Forelimb muscle (tissue), 1 donor: ENCODE measurements at places on chromosomes 16 and 17. TPM values are rescaled to one million over a fixed set of nuclear protein-coding genes. Genes with fewer than 3 reads are reported as not detected.

SLC35B1 gene
- polyA plus RNA-seq: 53.1 TPM

- no peak for DNase-seq
These were observed 6.7 kb upstream of the ALDH3A2 start for GRCh38 chr17:19641687-19642372.

- DNase-seq: no peak
These were observed 1.3 kb upstream of the NLGN2 start for GRCh38 chr17:7406235-7406825.

- DNase-seq: no peak
These were observed 21.0 kb downstream of the C16orf90 start for GRCh38 chr16:3474136-3474779.

GRCh38 chr17:29618272-29619065 lies 4.2 kb downstream of the CORO6 start:
- DNase-seq: no peak

GRCh38 chr16:13313351-13313750 lies 412.0 kb downstream of the SHISA9 start:
- DNase-seq: no peak

DNA sequence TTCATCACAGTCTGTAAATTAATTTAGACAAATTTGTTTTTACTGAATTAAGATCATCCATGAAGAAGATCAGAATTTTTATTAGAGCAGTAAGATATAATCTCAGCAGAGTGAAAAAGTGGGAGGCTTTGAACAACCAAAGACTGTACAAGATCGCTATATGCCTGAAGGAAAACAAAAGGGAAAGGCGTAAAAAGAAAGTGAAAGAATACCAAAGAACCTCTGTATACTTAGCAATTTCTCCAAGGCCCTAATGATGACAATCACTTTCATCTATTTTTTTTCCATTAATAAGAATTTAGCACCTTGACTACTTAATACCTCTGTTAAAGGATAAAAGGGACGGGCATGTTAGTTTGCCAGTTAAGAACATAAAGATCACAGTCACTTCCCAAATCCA lies 38.6 kb upstream of the ABCA10 start:
- no peak for DNase-seq

DNA sequence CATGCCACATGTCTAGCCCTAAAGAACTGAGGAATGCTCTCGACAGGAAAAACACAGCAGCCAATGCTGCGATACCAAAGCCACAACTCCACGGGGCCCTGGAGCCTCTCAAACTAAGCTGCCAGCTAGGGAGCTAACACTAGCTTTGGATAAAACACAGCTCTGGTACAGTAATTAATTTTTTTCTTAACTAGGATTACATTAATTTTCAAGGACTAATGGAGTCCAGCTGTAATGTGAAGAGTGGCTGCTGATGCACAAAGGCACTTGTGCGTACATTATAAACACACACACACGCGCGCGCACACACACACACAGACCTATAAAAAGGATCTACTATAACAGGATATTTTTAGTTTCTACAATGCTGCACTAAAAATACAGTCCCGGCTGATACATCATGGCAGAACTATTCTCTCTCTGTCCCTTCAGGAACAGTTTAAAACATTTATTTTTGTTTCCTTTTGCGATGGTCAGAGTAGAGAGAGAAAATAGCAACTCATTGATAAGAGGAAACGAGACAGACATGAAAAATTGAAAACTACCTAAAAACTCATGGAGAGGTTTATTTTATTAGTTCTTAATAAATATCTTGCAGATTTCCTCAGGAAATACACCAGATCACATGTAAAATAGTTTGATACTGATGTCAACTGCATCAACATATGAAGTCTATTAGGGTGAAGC lies 88.5 kb downstream of the SMG6 start:
- no peak for DNase-seq

DNA sequence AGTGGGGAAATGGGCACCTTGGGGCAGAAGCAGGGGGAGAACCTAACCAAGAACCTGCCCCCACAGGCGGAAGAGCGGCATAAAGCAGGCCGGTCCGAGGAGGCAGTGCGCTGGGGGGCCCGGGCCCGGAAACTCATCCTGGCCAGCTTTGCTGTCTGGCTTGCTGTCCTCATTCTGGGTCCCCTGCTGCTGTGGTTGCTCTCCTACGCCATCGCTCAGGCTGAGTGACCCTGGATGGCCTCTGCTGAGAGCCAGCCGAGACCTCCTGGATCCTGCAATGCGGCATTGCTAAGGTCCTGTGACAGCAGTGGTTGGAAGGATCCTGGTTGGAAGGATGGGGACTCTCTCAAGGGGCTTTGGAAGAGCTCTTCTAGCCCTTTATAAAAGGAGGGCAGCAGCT lies 4.5 kb upstream of the PHKG2 start:
- DNase-seq: no peak

DNA sequence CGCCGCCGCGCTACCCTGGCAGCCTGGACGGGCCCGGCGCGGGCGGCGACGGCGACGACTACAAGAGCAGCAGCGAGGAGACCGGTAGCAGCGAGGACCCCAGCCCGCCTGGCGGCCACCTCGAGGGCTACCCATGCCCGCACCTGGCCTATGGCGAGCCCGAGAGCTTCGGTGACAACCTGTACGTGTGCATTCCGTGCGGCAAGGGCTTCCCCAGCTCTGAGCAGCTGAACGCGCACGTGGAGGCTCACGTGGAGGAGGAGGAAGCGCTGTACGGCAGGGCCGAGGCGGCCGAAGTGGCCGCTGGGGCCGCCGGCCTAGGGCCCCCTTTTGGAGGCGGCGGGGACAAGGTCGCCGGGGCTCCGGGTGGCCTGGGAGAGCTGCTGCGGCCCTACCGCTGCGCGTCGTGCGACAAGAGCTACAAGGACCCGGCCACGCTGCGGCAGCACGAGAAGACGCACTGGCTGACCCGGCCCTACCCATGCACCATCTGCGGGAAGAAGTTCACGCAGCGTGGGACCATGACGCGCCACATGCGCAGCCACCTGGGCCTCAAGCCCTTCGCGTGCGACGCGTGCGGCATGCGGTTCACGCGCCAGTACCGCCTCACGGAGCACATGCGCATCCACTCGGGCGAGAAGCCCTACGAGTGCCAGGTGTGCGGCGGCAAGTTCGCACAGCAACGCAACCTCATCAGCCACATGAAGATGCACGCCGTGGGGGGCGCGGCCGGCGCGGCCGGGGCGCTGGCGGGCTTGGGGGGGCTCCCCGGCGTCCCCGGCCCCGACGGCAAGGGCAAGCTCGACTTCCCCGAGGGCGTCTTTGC lies 3.1 kb downstream of the HIC1 start:
- DNase-seq: no peak

DNA sequence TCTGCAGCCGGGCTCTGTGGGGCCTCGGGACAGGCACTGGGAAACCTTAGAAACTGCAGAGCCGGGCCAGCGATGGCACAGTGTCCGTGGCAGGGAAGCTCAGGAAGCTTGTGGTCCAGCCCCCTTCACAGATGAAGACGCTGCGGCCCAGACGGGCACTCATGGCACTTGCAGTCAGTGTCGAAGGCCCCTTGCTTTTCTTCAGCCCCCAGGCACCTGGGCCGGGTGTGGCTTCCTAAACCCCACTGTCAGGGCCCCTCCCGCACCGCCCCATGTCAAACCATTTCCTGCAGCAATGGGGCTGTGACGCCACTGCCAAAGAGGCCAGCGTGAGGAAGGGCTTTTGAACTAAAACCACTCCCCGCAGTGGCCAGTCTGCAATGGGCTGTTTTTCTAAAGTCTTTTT lies 164.0 kb downstream of the LAT start:
- no peak for DNase-seq

- DNase-seq: no peak
These were observed 9.0 kb upstream of the G6PC1 start for GRCh38 chr17:42891539-42892152.

DNA sequence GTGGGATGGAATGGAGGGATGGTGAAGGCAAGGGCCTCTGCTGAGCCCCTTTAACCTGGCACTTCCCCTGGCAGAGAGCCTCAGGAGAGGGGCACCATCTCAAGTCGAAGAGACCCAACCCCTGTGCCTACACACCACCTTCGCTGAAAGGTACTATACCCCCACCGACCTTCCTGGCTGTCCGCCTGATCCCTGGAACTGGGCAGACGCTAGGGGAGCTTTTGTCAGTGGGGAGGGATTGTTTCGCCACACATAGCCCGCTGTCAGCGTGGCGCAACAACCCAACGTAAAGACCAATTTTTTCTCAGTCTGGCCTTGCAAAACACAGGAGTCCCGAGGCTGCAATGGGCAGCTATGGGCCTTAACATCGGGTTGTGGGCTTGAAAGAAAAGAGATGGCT lies 3.1 kb downstream of the PPP1R1B start:
- no peak for DNase-seq

DNA sequence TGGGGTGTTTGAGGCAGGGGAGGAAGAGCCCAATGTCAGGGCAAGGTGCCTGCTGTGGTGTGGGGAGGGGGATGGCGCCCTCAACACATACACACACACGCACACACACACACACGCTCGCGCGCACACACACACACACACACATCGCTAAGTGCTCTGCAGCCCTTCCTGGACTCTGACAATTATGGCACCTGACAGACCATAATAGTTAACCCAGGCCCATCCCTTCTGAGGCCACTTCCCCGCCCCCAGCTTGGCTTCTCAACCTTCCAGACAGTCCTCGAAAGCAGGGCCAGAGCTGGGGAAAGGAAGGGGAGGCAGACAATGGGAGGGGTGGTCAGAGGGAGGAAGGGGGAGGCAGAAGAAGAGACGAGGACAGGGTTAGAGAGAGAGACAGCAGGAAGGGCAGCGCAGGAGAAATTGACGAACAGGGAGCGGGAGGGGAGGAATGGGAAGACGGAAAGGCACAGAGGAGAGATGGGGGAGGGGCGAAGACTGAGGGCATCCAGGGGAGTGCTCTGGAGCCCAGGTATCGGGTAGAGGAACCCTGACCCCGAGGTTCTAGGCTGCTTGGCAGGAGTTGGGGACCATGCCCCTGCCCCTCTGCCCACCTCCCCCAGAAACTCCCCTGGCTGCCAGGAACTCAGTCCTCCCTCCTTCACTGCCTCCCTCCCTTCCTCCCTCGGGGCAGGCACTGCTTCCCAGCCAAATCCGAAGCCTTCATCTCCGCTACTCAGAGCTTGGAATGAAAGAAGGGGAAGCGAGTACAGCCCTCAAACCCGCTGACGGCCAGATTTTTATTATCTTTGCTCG lies 4.0 kb downstream of the SRCIN1 start:
- no peak for DNase-seq

GRCh38 chr16:57728336-57729181 lies 7.0 kb upstream of the KATNB1 start:
- no peak for DNase-seq

DNA sequence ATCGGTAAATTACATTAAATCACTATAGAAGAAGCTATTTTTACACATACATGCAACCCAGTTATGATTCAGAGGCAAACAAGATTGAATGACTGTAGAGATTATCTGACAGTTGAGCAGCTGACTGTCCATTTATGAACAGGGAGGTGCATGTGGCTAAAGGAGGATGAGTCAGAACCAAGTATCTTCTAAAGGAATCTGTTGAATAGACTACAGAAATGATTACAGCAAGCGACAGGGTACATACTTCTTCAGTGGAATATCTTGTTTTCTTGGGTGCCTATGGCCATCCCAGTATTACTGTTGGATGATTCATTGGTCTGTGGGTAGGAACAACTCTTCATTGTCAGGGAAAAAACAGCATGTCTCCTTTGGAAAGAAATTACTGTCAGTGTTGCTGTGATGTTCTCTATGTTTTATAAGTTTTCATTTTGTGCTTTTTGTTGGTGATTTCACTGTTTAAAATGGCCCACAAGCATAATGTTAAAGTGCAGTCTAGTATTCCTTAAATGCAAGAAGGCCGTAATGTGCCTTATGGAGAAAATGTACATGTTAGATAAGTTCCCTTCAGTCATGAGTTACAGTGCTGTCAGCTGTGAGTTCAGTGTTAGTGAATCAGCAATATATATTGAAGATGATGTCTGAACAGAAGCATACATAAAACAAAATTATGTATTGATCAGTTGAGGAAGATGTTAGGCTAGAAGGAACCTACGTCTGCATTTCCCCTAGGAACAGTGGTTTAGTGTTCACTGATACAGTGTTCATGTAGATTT lies 27.0 kb downstream of the CBFB start:
- no peak for DNase-seq

DNA sequence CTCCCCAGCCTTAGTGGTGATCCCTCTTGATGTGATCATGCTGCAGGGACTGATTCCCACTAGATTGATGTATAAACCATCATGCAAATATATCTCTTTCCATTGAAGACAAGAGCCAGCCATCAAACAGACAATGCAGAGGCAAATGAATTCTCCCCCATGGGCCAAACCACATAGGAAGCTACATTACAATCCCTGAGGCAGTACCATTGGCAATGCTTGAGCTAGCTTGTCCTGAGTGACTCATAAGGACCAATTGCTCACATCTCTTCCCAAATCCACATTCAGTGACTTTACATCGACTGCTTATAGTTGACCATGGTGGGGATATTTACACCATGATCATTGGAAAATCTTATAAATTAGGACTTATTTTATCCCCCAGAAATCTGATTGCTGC lies 242.2 kb downstream of the SHISA9 start:
- no peak for DNase-seq

GRCh38 chr17:66727634-66728570 lies 107.0 kb upstream of the CACNG5 start:
- no peak for DNase-seq

GRCh38 chr16:81696961-81697615 lies 82.0 kb upstream of the PLCG2 start:
- DNase-seq: no peak
